ENCODE measurements at places on chromosomes 1 and 21. TPM values are rescaled to one million over a fixed set of nuclear protein-coding genes. Genes with fewer than 3 reads are reported as not detected.

Gene SAMSN1
- 2.2 TPM for total RNA-seq

- H3K4me1 ChIP-seq: no peaks in the 10 kb centered on the region
- no peaks in the 10 kb centered on the region for H3K27me3 ChIP-seq
- no peaks in the 10 kb centered on the region for H3K36me3 ChIP-seq
Observed at GRCh38 chr1:85544689-85545215, 35.8 kb upstream of the CCN1 start.

Gene SH3D21
- 2.3 TPM for total RNA-seq

- H3K36me3 ChIP-seq: no peaks in the 10 kb centered on the region
- H3K27ac ChIP-seq: peak within 1 kb of the TSS; percentile 90
- peaks cover 23% of the 10 kb centered on the region for H3K4me1 ChIP-seq
- no peak for DNase-seq
- peaks cover 3% of the 10 kb centered on the region for H3K27me3 ChIP-seq
Observed at GRCh38 chr1:225427235-225428067, at the start of gene LBR. LBR (minus strand) TSS chr1:225428038; CDS start chr1:225424075, 3,963 bp downstream.

GRCh38 chr1:206511362-206512057, 4.2 kb downstream of the RASSF5 start:
- peaks cover 35% of the 10 kb centered on the region for H3K27me3 ChIP-seq
- H3K27ac ChIP-seq: no peak overlapping the region
- peaks cover 60% of the 10 kb centered on the region for H3K4me1 ChIP-seq
- no peak for DNase-seq
- no peak overlapping the region for H3K4me3 ChIP-seq

GRCh38 chr1:44267438-44267837, 54.2 kb downstream of the DMAP1 start:
- DNase-seq: no peak
- no peak overlapping the region for H3K4me3 ChIP-seq
- H3K27me3 ChIP-seq: no peaks in the 10 kb centered on the region
- peaks cover 2% of the 10 kb centered on the region for H3K36me3 ChIP-seq
- peaks cover 18% of the 10 kb centered on the region for H3K4me1 ChIP-seq

GRCh38 chr1:56676571-56677035, 31.5 kb downstream of the PRKAA2 start:
- no peaks in the 10 kb centered on the region for H3K4me1 ChIP-seq
- no peak for DNase-seq
- no peaks in the 10 kb centered on the region for H3K27me3 ChIP-seq
- H3K36me3 ChIP-seq: no peaks in the 10 kb centered on the region

DNA sequence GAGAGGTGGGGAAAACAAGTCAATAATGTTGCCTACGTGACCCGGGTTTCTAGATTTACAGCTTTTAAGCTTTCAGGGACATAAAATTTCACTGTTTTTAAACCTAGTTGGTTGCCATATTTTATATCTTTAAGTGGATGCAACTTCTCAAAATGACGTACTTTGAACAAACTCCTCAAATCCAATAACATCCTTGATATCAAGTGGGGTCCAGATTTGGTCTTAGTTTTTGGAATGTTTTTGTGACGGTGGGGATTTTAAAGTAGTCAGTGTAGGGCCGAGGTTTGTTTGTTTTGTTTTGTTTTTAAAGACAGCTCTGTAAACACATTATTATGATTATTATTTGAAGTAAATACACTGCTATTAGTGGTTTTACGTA, 453 bp downstream of the CDKN2C start:
- DNase-seq: no peak
- peaks cover 4% of the 10 kb centered on the region for H3K27me3 ChIP-seq
- peaks cover 10% of the 10 kb centered on the region for H3K4me1 ChIP-seq
- H3K4me3 ChIP-seq: peak overlapping the region; percentile 67
- H3K27ac ChIP-seq: peak overlapping the region; percentile 83

Gene KCNE2
- total RNA-seq: 0.22 TPM

Gene HS2ST1
- total RNA-seq: 12.4 TPM

GRCh38 chr1:205837382-205837970, 12.5 kb downstream of the PM20D1 start:
- no peaks in the 10 kb centered on the region for H3K27me3 ChIP-seq
- peaks cover 6% of the 10 kb centered on the region for H3K4me1 ChIP-seq
- H3K27ac ChIP-seq: no peak overlapping the region
- no peak overlapping the region for H3K4me3 ChIP-seq

Gene VAMP3
- total RNA-seq: 57.5 TPM

Gene FBXO44
- total RNA-seq: 4.8 TPM

- no peak overlapping the region for H3K27ac ChIP-seq
- DNase-seq: no peak
- H3K36me3 ChIP-seq: peaks cover 3% of the 10 kb centered on the region
- H3K27me3 ChIP-seq: no peaks in the 10 kb centered on the region
Observed at GRCh38 chr21:26055010-26055409, 115.6 kb downstream of the APP start.
